ENCODE measurements at places on chromosomes 11 and 22.
A peak's percentile ranks its signal among the peaks of the same experiment; 100 is the strongest.

- DNase-seq: no peak
These were observed 26.1 kb downstream of the BDNF start for GRCh38 chr11:27673979-27674663.

- DNase-seq: no peak
These were observed 772.7 kb downstream of the DLG2 start for GRCh38 chr11:84854498-84854880.

GRCh38 chr22:48953830-48954229, 873.8 kb downstream of the BRD1 start:
- DNase-seq: no peak

GRCh38 chr22:19233189-19233661, 54.7 kb upstream of the SLC25A1 start:
- no peak for DNase-seq

DNA sequence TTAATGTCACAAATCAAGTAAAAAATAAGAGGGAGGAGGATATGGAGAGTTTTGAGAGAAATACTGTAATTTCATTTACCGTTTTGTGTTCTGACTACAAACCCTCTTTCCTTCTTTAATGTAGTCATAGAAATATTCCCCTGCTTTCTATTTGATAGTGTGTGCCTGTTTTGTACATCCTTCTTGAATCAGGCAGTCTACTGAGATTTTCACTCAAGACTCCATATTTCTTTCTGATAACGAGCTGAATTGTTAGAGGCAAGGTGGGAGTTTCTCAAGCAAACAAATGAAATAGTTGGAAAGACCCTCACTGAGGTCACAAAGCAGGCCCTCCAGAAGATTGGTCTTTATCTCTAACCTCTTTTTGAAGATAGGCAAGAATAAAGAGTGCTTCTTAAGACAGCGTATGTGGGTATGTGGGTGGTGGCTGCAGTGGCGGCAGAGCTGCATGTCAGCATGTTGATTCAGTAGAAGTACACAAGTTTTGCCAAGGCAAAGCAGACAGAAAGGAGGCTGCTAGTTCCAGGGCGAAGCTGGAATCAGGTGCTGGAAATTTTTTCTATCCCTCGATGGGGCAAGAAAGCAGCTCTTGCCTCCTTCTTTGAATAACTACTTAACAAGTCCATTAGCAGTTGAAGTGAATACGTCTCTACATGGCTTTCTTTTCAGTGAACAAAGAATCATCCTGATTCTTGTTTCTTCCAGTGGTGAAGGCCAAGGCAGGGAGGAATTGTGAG, 164.2 kb downstream of the FAM76B start:
- no peak for DNase-seq

DNA sequence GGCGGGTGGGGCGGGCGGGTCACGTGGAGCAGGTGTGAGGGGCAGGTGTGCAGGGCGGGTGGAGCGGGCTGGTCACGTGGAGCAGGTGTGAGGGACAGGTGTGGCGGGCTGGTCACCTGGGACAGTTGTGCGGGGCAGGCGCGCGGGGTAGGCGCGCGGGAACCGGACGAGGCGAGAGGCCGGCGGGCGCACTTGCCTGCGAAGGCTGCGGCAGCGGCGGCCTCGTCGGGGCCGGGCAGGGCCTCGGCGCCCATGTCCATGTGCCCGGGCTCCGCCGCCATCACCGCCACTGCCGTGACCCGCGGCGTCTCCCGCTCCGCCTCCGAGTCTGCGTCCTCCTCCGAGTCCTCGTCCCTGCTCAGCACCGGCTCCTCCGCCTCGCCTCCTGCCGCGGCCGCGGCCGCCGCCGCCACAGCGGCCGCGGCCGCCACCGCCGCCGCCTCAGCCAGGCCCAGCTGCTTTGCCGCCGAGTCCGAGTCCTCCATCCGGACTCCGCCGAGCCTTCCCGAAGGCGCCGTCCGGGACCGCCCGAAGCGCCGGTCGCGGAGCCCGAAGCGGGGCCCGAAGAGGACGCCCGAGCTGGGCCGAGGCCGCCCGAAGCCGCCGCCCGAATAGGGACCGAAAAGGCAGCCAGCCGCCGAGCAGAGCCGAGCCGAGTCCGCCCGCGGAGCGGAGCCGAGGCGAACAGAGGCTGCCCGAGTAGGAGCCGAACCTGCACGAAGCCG, at the start of gene DEAF1:
Gene DEAF1 (minus strand): TSS at position 660 of the 725 bp plus-strand sequence. CDS start 175 bp downstream, at position 485.
- peak; percentile 99 for DNase-seq

GRCh38 chr11:43632181-43632580, 48.4 kb upstream of the HSD17B12 start:
- no peak for DNase-seq
